ENCODE measurements at places on chromosomes 1 and 21. TPM values are rescaled to one million over a fixed set of nuclear protein-coding genes. Genes with fewer than 3 reads are reported as not detected.

Gene FCRLB
- 11.5 TPM for total RNA-seq

Gene SCNM1
- total RNA-seq: 29.1 TPM

Gene MROH7
- total RNA-seq: not detected

Gene OR2T2
- not detected for total RNA-seq

Gene TMEM200B
- total RNA-seq: 21.0 TPM
